Stimulated activated CD8-positive, alpha-beta memory T cell treated with anti-CD3 and anti-CD28 coated beads, Interleukin-7, amount 100 ng/mL, for 1 hour (primary cell): ENCODE measurements at places on chromosomes 6 and 20.

GRCh38 chr20:54173653-54174456 lies at the start of gene CYP24A1:
TSS of gene CYP24A1 (minus strand) at chr20:54173986. CDS start at chr20:54173579, 407 bp downstream.
- no peak for DNase-seq

GRCh38 chr6:71621918-71622519 lies 264.3 kb upstream of the RIMS1 start:
- DNase-seq: no peak

- DNase-seq: no peak
Measured at GRCh38 chr20:9978397-9979004, 56.3 kb upstream of the ANKEF1 start.

GRCh38 chr6:71651636-71652035 lies 234.7 kb upstream of the RIMS1 start:
- DNase-seq: no peak

- no peak for DNase-seq
Measured at GRCh38 chr6:153960741-153961140, 78.3 kb upstream of the OPRM1 start.

- DNase-seq: no peak
Measured at GRCh38 chr6:156597095-156597494, 180.1 kb upstream of the ARID1B start.

DNA sequence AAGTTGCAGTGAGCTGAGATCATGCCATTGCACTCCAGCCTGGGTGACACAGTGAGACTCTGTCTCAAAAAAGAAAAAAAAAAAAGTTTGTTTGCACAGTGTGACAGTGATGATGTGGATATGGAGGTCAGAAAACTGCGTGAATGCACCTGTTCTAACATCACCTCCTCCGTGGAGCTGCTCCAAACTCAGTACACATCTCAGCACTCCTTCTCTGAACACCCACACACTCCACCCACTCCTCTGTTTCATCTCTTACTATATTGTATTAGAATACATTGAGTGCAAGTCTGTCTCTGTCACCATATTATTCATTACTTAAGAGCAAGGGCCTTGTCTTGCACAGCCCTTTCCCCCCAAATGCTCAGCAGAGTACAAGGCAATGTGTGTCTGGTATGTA lies 51.5 kb upstream of the ENPP4 start:
- DNase-seq: no peak

DNA sequence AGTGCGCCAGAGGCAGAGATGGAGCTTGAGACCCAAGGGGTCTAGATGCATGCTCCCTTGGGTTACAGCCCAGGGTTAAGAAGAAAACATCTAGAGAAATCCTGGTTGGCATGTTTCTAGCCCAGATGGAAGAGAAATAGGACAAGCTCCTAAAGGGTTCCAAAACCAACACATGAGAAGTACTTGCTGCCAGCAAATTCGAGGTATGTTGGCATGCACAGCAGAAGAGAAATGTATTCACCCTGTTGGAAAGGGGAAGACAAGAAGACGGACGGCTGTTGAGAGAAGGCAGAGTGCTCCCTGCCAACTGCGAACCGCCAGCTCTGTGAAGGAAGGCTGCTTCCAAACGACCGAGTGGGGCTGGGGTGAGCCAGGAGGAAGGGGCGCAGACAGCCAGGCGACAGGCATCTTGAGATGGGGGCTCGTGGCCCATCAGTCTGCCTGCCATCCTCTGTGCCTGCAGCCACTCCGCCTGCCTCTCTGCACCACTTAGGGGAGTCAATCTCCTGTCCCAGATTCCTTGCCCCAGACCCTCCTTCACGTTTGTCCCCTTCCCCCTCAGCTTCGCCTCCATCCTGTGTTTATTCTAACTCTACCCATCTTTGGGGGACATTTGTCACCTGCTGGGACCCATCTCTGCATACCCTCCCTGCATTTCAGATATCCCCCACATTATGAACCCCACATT lies 249.2 kb downstream of the CDC5L start:
- no peak for DNase-seq

DNA sequence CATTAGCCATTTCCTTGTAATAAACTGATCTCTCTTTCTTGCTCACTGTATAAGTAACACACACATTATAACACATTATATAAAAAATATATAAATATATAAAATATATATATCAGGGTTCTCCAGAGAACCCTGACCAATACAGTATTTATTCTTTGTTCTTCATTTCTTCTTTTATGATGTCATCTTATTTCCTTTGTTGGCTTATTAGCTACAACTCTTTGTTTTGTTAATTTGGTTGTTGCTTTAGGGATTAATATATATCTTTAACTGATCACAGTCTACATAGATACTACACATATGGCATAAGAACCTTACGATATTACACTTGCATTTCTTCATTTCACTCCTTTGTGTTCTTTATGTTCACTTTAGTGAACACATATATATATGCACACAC lies 14.7 kb upstream of the OPN5 start:
- DNase-seq: no peak

DNA sequence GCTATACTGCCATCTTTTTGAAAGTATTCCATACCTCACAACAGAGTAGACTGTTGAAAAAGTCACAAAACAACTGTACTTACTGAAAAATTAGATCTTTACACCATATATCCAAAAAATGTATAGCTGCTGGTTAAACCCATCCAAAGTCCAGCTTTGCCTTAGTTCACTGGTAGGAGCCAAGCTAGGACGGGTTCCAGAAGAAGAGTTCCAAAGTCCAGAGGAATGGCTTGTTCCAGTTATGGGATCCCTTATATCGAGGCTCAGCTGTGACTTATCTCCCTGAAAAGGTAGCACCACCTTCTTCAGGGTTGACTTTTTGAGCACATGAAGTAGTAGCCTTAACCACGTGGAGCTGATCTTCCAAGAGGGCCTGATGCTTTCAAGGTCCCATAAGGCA lies 236.3 kb upstream of the FLRT3 start:
- no peak for DNase-seq

GRCh38 chr20:22532598-22532997 lies 51.8 kb downstream of the FOXA2 start:
- DNase-seq: no peak

DNA sequence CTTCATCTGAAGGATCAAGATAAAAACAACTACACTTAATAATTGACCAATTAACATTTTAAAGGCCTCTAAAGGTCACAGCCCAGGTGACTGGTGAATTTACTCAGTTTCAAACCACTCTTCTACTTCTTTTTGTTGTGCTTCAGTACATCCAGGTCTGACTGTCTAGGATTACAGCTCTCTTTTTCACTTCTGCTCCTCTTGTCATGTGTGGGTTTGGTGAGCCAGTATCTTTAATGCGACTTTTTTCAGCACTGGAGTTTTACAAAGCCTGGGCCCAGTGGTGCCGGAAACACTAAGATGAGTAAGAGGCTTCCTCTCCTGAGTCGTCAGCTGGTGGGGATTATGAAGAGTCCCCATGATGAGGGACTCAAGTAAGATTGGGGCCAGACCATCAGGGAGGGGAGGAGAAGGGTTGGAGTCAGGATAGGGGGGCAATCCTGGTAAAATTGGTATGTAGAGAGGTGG lies 27.0 kb downstream of the HECA start:
- peak; percentile 20 for DNase-seq

- no peak for DNase-seq
Measured at GRCh38 chr20:48691523-48691922, 136.3 kb downstream of the PREX1 start.
